ENCODE measurements at places on chromosomes 3 and 15. TPM values are rescaled to one million over a fixed set of nuclear protein-coding genes. Genes with fewer than 3 reads are reported as not detected.

DNA sequence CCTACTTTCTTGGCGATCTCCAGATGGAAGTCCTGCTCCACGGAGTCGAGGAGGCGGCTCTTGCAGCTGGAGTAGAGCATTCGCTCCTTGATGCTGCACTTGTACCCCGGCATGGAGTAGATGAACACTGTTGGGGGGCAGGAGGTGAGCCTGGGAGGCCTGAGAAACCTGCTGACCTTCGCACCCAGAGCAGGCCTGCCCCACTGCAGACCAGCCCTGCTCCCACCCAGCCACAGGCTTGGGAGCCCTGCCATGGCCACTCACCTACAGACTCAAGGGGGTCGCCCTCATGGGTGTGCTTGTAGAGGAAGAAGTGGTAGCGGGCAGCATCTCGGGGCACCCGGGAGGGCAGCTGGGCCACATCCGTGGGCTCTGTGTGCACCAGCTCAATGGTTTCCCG is 4.2 kb upstream of the TLR9 start:
- DNase-seq, result no peak

- no peak for DNase-seq
These were observed 312.3 kb downstream of the WDR72 start for GRCh38 chr15:53447053-53447574.

GRCh38 chr15:46413799-46414198 is 779.0 kb downstream of the SQOR start:
- DNase-seq, result no peak

DNA sequence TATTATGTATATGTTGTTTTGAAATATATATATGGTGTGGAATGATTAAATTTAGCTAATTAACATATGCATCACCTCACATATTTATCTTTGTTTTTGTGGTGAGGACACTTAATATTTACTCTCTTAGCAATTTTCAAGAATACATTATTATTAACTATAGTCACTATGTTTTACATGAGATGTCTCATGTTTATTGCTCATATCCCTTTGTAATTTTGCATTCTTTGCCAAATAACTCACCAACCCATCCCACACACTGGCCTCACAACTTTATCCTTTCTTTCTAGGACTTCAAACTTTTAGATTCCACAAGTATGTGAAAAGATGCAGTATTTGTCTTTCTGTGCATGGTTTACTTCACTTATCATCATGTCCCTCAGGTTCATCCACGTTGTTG is 950.2 kb upstream of the CADM2 start:
- DNase-seq, result no peak

DNA sequence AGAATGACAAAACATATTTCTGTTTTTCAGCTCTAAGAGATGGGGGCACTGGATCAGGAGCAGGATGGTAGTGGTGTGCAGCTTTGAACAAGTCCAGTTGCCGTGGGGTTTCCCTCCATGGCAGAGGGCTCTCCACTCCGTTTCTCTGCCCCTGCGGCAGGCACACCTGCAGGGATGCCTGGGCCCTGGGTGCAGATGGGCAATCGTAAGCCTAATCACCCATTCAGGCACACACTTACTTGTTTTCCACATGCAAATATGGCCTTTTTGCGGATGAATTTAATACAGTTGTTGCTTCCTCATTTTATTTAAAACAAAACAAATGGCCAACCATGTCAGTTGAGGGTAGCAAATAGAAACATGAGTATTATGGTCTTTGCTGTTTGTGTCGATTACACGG is 85.1 kb downstream of the LPP start:
- no peak for DNase-seq

DNA sequence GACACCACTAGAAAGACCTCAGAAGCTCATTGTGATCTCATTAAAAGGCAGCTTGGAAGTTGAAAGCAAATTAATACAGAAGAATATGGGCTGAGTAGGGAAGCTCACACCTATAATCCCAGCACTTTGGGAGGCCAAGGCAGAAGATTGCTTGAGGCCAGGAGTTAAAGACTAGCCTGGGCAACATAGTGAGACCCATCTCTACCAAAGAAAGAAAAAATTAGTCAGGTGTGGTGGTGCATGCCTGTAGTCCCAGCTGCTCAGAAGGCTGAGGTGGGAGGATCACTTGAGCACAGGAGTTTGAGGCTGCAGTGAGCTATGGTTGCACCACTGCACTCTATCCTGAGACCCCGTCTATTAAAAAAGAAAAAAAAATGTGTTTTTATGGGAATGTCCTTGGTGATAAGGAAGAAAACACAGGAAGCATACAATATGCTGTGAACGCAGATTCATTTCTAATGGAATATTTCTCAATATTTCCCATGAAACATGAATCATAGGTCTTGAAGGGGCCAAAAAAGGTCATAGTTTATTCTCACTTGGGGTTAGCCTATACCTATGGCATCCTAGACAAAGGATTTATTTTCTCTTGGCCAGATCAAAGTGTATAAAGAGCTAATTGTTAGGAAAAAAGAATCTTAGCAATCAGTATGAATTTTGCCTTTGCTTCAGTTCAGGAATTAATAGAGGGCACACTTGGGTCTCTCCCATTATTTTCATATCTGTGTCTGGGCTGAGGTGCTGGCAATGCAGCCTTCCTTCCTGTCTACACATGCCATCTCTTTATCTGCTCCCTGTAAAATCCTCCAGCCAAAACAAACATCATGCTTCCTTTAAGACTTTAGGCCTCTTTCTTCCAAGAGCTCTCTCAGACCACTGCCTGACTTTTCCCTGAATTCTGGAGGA is 98.2 kb downstream of the FNDC3B start:
- DNase-seq, result no peak

DNA sequence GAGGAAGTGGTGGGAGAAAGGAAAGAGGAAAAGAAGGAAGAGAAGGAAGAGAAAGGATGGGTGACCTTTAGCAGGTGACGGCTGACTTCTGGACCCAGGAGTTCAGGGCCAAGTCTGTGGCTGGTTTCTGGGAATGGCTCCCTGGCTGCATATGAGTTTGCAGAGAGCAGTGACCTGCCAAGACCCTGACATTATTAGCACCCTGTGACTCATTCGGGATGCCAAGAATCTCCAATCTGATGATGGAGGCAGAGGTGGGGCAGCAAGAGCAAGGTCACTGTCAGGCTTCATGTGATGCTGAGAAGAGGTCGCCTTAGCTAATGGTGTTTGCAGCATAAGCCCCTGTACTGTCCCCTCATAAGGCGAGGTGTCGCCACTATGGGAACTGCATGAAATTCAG is 42.6 kb downstream of the MYZAP start:
- DNase-seq, result no peak

- peak; percentile 63 for DNase-seq
These were observed 72.0 kb downstream of the CCNL1 start for GRCh38 chr3:157087780-157088600.

DNA sequence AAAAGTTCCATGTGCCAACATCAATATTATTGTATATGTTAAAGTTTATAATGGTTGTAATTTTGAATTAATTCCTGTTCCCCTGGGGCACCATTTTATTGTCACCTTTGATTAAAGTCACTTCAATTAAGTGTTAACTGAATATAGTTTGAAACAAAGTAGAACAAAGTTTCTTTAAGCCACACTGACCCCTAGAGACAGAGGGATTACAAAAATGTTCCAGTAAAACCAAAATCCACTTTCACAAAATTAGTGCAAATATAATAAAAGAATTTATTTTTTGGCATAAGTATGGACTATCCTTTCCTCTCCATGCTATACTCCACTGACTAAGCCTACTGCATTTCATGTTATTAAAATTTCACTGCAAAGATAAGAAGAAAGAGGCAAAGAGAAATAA is 123.9 kb downstream of the ZMAT3 start:
- no peak for DNase-seq

GRCh38 chr3:190024912-190025311 is 95.8 kb downstream of the P3H2 start:
- no peak for DNase-seq

PARL gene
- 41.9 TPM for total RNA-seq

ESYT3 gene
- 5.8 TPM for total RNA-seq

CLK3 gene
- total RNA-seq, result 54.6 TPM

ZNF660 gene
- 3.4 TPM for total RNA-seq

CHRFAM7A gene
- total RNA-seq, result 0.92 TPM

OXTR gene
- total RNA-seq, result 0.62 TPM

C15orf39 gene
- total RNA-seq, result 9.0 TPM

CACNA2D3 gene
- total RNA-seq, result 2.5 TPM
